ENCODE measurements at places on chromosomes 5 and 9.

- DNase-seq = no peak
Measured at GRCh38 chr5:27947088-27947487, 908.7 kb upstream of the CDH9 start.

DNA sequence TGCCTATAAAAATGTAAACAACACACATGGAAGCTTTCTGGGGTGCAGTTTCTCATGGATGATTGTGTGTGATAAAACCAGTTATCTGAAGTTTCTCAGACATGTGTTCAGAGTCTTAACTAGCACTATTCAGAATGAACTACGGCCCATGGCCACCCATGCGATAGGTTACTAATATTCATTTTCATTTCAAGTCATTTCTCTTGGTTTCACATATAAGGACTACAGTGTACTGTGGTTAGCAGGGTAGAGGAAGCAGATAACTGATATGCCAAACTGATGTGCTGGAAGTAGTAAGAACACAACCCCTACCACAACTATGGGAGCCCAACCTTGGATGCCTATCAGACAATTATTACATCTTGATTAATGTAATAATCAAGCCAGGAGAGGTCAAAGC is 372.1 kb downstream of the DTWD2 start:
- DNase-seq = no peak

GRCh38 chr9:908536-909205 is 67.2 kb downstream of the DMRT1 start:
- no peak for DNase-seq

- no peak for DNase-seq
Measured at GRCh38 chr5:93600409-93601070, 17.5 kb downstream of the NR2F1 start.

GRCh38 chr5:10046676-10047075 is 203.0 kb downstream of the ATPSCKMT start:
- no peak for DNase-seq

DNA sequence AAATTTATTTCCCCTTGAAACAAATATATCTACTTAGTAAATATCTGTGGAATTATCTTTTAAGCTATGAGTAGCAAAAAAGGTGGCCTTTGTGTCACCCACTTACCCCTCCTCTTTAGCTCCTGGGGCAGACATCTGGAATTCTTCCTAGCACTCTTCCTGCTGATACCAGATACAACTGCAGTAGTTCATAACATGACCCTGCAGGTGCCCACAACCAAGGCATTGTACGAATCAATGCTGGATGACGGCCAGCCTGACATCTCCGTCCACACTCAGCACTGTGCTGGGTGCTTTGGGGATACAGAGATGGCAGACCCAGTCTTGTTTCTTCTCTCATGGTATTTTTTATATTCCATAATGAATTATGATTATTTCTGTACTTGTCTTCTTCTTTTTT is 152.3 kb downstream of the GOLPH3 start:
- DNase-seq = no peak

DNA sequence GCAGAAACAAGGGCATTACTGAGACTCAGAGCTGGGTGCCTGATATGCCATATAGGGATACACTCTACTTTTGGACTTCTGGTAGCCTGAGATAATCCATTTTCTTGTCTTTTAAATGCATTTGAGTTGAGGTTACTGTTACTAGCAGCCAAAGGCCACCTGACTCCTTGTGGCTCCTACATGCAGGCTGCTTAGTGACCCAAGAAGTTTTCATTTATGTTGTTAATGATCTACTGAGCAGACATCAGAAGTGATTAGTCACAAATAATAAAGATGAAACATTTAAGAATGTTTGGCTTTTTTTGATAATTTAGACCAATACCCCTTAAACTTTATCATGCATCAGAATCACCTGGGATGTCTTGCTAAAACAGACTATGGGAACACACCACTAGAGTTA is 171.6 kb upstream of the TRIM32 start:
- no peak for DNase-seq

DNA sequence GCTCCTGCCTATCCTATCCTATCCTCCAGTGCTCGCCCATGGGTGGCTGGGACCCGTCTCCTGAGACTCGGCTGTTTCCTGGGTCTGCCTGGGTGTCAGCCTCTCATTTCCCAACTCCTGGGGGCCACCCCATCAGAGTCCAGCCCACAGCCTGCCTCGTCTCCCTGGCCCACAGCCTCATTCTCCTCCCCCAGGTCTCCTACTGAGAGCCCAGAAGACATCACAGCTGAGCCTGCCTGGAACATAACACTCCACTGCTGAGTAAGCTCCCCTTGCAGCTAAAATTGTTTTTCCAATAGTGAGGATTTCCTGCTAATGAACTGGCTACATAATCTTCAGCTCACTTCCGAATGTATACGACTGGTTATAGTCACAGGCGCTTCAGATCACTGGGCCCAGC is 95.3 kb downstream of the TTLL11 start:
- no peak for DNase-seq

- DNase-seq = no peak
Measured at GRCh38 chr9:89466451-89467277, 31.2 kb downstream of the SEMA4D start.

DNA sequence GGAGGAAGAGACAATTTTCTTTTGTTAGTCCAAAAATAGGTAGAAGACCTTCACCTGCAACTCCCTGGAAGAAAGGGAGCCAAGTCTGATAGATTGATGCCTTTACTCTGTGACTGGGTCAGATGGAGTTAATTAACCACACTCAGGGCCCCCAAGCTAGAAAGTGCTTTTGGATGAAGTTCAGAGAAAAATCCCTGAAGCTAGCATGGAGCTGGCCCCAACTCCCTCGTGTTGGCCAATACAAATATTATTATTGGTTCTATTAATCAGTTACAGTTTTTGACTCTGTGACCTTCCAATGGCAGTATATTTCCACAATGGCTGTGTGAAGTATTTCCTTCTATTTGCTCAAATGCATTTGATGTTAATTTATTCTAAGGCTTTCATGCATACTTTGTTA is 1753.5 kb downstream of the EFNA5 start:
- no peak for DNase-seq

GRCh38 chr5:143806579-143806978 is 5.4 kb upstream of the HMHB1 start:
- no peak for DNase-seq
